ENCODE measurements at places on chromosomes 4 and X.

GRCh38 chr4:4979971-4980370, 39.3 kb downstream of the CYTL1 start:
- DNase-seq: no peak

DNA sequence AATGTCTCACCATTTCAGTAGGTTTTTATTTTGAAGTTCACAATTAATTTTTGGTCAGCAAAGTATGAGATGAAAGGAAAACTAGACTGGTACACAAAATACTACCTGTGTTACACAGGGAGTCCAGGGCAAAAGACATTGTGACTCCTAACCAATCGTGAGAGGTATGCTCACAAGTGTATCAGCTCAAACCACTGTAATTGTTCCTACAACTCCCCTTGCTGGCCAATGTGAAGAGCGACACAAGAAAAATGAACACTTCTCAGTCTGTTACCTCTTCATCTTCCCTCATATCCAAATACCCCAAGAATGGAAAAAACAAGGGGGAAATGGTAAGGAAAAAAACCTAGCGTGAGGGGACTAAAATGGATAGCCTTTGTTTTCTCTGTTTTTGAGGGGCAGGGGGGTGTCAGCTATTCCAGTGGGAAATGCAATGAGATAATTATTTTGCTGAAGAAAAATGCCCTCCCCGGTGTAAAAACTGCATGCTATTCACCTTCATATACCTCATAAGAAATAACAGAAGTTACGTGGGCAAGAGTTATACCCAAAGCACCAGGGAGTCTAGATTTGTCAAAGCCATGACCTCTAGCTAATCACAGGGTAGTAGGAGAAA, 30.6 kb upstream of the NSUN7 start:
- no peak for DNase-seq

DNA sequence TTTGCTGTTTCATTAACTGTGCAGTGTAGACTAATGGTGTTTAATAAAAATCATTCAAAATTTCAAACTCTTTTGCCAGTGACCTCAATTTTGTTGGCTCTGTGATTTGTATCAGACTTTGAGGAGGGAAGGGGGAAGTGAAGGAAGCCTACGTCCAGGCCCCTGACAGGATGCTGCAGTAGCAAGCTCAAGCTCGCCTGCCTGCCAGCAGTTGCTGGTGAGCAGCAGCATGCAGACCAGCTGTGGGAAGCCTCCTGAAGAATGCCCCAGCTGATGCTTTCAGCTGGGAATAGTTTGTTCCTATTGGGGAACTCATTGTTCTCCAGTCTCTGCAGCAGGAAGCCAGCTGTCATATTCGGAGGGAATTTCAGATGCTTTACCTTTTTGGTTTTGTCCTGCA, 495.2 kb downstream of the AFF2 start:
- DNase-seq: no peak

GRCh38 chr4:177573507-177573906, 131.3 kb upstream of the AGA start:
- no peak for DNase-seq

DNA sequence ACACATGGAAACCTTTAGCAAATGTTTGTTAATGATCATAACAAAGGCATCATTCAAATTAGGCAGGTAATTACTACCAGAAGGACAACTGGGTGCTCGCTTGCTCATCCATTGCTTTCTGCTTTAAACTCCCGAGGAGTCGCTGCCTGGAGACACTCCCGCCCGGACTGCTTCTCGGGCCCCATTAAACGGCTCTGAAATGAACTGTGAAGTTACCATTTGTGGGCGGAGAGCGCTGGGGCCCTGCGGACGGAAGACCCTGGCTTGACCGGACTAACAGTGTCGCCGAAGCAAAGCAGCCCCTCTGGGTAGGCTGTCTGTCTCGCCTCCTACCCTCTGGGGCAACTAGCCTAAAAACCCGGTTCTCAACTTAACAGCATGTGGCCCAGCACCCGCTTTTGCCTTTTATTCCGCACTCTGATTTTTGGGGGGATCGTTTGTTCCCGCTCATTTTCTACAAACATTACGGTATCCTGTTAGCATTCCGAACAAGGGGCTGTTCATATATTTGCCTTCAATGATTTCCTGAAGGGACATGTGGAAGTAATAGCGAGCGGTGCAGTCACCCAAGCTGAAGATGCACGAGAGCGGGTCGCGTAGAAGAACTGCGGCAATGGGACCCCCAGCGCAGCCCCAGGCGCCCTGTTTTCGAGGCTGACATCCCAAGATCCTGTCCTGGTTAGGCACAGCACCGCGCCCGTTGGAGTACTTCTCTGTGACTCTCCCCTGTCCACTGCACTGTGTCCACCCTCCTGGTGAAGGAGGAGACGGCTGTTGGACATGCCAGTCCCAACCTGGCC, 1.6 kb upstream of the PDGFRA start:
- DNase-seq: peak; percentile 67

DNA sequence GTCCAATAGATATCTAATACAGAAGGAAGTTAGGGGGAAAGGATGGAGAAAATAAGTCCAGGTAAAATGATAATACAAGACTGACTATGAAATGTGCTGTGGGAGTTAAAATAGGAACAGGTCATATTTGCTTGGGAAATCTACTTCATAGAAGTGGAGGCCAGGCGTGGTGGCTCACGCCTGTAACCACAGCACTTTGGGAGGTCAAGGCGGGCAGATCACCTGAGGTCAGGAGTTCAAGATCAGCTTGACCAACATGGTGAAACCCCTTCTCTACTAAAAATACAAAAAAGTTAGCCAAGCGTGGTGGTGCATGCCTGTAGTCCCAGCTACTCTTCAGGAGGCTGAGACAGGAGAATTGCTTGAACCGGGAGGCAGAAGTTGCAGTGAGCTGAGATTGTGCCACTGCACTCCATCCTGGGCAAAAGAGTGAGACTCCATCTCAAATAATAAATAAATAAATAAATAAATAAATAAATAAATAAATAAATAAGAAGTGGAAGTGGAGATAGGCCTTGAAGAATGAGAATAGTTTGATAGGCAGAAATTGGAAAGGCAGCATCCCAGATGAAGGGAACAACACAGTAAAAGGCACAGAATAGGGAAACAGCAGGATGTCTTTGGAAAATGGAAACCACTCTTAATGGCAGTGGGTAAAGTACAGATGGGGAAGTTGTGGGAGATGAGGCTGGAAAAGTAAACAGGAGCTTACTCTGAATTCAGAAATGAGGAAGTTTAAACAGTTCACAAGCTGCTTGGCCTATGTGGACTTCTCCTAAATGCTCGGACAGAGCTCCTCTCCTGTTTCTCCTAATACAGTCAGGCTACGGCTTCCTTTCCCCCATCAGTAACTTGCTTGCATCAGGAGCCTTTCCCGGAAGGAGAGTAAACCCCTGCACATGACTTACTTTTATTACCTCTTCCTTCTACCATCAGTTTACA, 15.1 kb upstream of the GK start:
- no peak for DNase-seq

GRCh38 chr4:156635051-156635450, 336.5 kb downstream of the PDGFC start:
- no peak for DNase-seq

DNA sequence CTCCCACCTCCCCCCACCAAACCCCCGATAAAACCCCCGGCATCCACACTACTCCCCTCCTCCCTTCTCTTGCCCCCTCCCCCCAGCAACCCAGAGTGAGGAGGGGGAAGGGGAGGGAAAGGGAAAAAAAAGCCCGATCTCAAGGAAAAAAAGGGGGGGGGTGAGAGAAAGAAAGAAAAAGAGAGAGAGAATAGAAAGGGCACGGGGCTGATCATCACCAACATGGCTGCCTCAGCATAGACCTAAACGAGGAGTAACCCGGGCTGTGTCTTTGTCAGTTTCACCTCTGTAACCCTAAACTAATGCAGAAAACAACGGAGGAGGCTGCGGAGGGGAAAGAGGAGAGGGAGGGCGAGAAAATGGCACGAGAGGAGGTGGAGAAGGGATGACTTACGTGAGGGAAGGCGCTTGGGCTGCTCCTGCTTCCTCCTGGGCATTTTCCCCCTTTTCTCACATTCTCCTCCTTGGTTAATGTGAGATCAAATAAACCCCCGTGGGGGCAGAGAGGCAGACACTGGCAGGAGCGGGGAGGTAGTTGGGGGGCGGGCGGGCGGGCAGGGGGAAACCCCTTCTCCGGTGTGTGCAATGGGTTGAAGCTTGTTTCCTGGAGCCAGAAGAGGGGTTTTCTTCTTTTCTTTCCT, 532 bp downstream of the ZNF827 start:
- peak; percentile 27 for DNase-seq

DNA sequence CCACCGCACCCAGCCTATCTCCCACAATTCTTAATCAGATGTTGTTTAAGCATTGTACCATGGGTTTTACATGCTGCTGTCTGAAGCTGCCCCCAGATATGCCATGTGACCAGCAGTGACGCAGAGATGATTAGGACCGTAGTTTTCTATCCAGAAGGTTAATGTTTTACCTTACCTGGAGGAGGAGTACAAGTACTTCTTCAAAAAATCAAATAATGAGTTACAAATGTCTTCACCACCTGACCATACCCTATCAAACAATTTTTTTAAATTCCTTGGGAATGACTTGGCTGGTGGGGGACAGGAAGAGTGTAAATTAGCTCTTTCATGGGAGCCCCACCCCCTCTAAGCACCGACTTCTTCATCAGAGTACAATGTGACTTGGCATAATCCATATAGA, 16.2 kb upstream of the SGMS2 start:
- DNase-seq: no peak

DNA sequence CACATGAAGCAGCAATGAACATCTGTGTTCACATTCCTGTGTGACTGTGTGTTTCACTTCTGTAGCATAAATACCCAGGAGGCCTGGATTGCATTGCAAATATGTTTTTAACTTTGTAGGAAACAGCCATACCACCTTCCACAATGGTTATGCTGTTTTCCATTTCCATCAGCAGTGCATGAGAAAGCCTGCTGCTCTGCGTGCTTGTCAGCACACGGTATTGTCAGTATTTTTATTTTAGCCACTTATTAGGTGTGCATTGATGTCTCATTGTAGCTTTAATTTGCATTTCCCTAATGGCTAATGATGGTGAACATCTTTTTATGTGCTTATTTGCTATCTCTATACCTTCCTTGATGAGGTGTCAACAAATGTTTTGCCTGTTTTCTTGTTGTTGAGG, 355.9 kb downstream of the TRIML1 start:
- DNase-seq: no peak

GRCh38 chrX:68675571-68675970, 28.1 kb downstream of the STARD8 start:
- no peak for DNase-seq

- no peak for DNase-seq
Measured at GRCh38 chrX:9357518-9358114, 107.2 kb upstream of the TBL1X start.

GRCh38 chr4:169774466-169775445, 17.0 kb upstream of the HPF1 start:
- DNase-seq: peak; percentile 33

DNA sequence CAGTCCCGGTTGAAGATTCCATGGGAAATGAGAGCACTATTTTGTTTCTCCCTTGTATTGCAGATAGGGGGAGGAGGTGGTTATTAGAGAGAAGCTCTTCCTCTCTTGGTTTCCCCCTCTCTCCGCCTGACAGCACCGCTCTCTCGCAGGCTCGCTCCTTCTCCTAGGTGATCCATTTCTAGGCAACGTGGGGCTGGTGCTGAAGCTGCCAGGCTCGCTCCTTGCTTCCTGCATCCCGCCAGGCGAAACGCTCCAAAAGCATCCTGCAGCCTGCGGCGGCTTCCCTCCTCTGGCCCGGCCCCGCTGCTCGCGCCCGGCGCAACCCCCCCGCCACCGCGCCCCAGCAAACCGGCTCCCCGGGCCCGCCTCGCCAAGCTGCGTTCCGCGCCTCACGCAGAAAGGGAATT, at the start of gene GRID2:
Gene GRID2, plus strand, starts transcription at position 346 of the 407 bp plus-strand sequence.
- peak; percentile 70 for DNase-seq

DNA sequence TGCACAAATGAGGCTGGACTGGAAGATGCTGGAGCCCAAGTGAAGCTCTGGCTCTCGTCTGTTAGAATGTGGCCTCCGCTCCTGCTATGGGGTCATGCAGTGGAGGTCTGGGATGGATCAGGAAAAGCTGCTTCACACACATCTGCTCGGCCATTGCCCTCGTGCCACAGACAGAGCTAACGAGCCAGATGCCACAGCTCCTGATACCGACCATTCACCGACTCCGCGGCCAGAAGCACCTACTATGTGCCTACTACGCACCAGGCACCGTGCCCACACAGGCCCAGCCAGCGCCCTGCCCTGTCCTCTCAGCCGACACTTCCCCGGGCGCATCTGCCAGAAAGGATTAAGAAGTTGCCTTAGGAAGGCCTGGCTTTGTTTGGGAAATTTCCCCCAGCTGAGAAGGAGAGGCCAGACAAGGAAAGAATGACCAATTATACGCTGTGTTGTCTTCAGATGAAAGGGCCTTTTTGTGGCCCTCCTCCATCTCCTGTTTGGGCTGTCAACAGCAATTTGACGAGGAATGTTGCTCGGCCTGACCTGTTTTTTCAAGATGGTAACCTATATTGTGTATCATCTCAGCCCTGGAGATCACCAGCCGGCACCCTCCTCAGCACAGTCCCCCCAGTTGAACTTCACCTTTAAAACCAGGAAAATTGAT, 34.3 kb downstream of the HMX1 start:
- no peak for DNase-seq

GRCh38 chrX:3811331-3812311, 98.2 kb upstream of the PRKX start:
- no peak for DNase-seq

DNA sequence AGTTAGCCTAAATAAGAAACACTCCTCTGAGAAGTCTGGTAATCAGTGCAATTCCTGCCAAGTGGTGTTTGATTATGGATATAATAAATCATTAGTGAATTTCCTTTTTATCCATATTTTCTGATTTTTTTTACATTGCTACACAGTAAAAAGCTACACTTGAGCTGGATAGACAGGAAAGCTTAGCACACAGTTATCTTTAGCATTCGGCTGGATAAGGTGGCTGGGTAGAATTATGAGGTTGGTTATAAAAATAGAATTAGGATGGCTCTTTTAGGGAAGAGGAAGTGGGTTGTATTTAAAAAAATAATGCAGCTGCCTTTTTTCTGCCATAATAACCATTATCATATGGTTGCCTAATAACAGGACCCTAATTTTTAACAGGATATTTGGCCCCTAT, 460.6 kb downstream of the NAF1 start:
- no peak for DNase-seq

DNA sequence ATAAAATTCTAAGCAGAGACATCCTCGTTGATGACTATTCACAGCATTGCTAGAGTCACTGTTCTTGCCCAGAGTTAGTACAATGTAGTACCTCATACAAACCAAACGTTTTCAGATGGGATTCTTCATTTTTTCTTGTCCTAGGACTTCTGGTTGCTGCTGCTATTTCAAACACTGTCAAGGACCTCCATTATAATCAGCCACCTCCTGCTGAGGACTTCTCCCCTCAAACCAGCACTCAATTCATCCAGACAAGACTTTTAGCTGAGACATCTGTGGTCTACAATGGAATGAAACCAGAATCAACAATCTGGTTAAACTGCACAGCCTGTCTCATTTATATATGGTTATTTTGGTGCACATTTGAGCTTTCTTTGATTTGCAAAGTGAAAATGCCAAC, 1008.8 kb downstream of the STPG2 start:
- DNase-seq: no peak

- DNase-seq: no peak
Measured at GRCh38 chrX:39158801-39159657, 357.8 kb downstream of the MID1IP1 start.

GRCh38 chr4:75878246-75878756, 24.0 kb downstream of the PPEF2 start:
- DNase-seq: no peak

Measured in nephron progenitor cell (in vitro differentiated cells).